Activated naive CD8-positive, alpha-beta T cell treated with anti-CD3 and anti-CD28 coated beads for 36 hours (primary cell): ENCODE measurements at places on chromosomes 2 and 18.
A peak's percentile ranks its signal among the peaks of the same experiment; 100 is the strongest.

DNA sequence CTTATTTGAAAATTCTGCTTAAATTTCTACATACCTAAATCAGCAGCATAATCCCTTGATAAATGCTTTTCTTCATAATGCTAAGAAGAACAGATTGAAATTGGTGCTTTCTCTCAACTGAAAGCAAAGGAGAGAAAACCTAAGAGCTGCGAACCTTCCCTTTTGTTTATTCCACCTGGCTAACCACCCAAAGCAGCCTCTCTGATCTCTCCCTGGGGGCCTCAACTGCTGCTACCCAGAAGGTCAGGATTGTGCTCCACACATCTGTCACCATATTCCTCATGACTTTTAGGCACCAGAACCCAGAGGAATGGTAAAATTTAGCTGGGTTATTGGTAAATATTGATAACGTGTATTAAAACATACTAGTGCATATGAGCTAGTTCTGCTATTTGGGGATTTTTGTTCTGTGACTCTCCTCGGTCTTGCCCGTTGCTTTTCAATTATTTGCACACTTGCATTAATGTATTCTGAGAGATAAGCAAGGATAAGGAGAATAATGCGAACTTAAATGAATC is 334.1 kb downstream of the RIT2 start:
- DNase-seq, result no peak

DNA sequence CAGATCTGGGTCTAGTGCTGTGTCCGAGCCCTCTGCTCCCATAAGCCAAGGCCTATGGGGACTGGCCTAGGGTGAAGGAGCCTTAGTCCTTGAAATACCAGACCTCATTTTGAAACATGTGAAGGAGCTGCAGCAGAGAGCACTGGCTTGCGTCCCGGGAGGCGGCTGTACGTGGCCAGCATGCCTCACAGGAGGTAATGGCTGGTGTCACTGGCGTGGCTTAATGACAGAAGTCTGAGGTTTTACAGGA is 72.7 kb upstream of the OTOS start:
- no peak for DNase-seq

DNA sequence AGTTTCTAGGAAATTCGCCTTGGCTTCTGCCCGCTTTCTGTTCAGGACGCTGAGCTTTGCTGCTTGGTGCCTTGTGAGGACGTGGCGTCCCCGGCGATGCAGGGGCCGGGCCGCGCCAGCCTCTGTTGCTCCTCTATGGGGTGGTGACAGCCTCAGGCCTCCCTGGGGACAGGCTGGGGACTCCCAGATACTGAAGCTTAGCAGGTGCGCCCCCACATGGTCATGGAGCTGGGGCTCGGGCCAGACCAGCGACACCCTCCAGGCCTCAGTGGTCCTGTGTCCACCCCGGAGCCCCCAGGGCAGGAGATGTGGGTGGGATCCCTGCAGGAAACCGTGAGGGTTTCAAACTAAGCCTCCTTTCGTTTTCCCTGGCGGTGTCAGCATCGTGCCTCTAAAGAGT is 29.2 kb downstream of the KCNG2 start:
- DNase-seq, result no peak

GRCh38 chr2:221153226-221153625 is 418.9 kb downstream of the EPHA4 start:
- DNase-seq, result no peak

DNA sequence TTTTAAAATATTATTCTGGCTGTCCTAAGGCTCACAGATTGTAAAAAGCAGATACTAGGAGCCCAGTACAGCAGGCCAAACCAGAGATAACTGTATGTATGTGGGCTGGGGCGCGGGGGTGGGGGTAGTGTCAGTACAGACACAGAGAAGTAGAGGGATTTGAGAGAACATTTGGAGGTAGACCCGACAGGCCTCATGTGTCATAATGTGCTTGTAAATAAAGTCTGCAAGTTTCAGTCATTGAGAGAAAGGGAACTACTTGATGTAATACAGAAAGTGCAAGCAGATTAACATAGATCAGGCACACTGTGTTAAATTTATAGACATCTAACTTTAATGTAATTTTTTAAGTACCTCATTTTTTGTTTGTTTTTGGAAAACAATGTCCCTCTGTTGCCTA is 7.4 kb upstream of the POLI start:
- peak; percentile 56 for DNase-seq

GRCh38 chr2:44112096-44112495 is 56.6 kb upstream of the PPM1B start:
- DNase-seq, result no peak

GRCh38 chr18:71505526-71505925 is 1038.6 kb downstream of the CBLN2 start:
- no peak for DNase-seq

- no peak for DNase-seq
These were observed 1352.9 kb upstream of the CHAC2 start for GRCh38 chr2:52414561-52415295.

GRCh38 chr2:38610851-38611801 is 8.4 kb upstream of the HNRNPLL start:
- peak; percentile 40 for DNase-seq

DNA sequence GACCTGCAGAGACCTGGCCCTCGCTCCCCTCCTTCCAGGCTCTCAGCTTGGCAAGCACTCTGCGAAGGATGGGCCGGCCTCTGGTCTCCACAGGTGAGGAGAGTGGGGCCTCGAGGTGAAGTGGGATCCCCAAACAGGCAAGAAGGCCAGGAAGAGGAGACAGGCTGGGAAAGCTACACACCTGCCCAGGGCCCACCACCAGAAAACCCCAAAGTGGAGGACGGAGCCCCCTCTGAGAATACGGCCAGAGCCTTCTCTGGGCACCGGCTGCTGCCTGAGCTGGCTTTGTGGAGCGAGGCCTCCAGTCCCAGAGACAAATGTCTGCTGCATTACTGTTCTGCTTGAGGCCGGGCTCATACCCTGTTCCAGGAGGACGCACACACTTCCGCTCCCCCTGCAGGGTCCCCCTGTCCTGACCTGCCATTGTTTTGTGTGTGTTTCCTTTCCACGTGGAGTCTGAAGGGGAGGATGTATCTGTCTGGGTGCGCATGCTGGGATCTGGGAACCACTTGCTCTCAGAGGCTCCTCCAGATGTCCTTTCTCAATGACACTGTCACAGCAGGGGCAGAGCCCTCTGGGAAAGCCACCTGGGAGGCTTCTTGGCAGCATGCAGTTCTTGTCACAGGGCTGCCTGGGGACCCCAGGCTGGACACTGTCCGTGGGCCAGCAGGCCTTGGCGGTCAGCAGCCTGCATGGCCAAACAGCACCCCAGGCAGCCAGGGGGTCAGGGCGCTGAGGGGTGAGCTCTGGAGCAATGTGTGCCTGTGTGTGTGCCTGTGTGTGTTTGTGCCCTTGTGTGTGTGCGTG is 20.8 kb downstream of the KCNF1 start:
- no peak for DNase-seq

DNA sequence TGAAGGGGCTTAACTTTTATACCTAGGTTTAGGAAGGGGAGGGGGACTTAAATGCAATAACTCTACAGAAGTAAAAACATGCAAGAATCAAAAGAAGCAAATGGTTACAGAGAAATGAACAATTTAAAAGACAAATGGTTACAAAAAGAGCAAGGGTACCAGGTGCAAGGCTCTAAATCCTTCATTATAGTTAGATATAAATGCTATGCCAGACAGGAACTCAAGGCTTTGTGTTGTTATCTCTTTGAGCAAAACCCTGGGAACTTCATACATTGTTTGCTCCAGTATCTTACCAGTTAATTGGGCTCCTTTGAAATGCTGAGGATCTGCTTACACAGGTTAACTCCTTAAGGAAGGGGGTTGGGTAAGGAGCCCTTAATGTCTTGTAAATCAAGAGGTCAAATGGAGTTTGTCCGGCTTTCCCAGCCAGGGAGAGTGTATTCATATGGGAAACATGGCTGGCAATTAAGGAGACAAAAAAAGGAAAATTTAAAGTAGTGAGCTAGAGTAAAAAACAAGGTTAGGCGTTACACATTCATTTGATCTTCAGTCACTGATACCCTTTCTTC is 347.5 kb downstream of the CELF4 start:
- DNase-seq, result no peak

DNA sequence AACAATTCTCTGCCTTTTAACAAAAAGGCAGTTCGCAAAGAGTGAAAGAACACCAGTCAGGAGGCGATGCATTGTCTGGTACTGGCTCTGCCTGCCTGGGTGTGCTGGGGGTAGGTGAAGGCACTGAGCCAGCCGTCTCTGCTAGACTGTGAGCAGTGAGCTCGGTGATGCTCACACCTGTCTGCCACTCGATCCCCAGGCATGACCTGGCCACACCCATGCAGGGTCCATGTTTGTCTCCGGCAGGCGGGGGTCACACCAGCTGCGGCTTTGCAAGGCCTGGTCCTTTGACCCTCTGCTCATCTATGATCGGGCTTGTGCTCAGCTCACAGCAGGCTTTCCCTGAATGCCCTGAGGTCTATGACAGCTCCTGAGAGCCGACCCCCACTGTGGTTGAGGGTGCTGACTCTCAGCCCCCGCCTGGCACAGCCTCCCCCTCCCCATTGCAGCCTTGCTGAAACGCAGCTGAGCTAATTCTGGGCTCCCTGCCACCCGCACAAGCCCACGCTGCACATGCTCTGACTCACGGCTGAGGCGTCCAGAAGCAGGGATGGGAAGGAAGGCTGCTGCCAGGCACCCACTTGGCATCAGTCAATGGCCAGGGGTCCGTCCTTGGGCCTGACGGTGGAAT is 23.7 kb downstream of the CRACDL start:
- DNase-seq, result no peak
